ENCODE measurements at places on chromosomes 1 and 21.

- no peak for DNase-seq
Observed at GRCh38 chr1:50452700-50453099, 29.5 kb upstream of the DMRTA2 start.

DNA sequence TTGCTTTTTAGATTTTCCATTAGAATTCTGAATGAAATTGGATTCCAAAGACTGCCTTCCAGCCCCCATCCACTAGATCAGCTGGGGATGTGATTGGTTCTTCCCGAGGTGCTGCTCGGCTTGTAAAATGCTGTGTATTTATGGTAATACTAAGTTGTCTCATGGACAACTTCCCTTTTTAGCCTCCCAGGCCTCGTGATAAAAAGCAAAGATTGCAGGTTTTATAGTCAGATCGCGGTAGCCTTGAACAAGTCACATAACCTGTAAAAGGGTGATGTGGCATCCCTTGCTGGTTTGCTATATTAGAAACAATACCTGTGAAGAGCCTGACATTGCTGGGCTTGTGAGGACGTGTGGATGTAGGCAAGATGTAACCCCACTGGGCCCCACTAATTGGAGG is 10.4 kb downstream of the MUL1 start:
- DNase-seq, result no peak

GRCh38 chr1:201212056-201212455 is 21.4 kb downstream of the IGFN1 start:
- no peak for DNase-seq

- no peak for DNase-seq
Observed at GRCh38 chr1:54218883-54219687, 19.1 kb downstream of the MRPL37 start.

DNA sequence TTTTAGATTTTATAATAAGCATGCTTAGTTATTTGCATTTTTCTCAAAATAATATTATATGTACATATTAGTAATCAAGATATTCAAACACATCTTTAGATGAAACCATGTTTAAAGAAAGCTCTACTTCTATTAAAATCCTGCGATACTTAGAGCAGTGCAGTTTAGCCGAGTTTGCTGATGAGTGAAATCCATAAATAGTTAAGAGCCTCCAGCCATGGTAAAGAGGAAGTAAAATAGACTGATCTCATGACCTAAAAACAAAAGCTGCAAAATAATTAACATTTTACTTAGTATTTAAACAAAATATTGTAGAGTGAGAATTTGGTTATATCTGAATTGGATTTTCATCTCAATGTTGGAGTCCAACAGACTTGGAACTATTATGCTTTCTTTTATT is 147.4 kb upstream of the NRIP1 start:
- DNase-seq, result no peak

DNA sequence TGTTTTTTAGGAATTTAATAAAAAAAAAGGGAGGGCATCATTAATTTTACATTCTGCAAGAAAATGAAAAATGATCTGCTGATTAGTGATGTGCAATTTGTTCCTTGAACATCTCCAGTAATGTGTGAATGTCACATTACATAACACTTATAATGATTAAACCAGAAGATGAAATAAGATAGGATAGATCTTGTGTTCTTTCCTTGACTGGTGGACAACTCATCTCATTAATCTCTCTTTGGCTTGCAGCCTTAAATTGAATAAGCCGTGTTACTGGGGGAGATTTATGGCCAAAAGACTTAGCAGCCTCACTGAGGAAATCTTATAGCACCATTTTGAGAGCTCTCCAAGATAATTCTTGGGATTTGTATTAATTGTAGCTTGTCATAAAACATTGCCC is 217.2 kb downstream of the ST6GALNAC3 start:
- no peak for DNase-seq

GRCh38 chr1:204230211-204230610 is 16.4 kb upstream of the GOLT1A start:
- no peak for DNase-seq

GRCh38 chr1:108560189-108560873 is 431 bp downstream of the EEIG2 start:
- DNase-seq, result peak; percentile 58

GRCh38 chr1:186212568-186213224 is 162.4 kb downstream of the TPR start:
- peak; percentile 63 for DNase-seq

DNA sequence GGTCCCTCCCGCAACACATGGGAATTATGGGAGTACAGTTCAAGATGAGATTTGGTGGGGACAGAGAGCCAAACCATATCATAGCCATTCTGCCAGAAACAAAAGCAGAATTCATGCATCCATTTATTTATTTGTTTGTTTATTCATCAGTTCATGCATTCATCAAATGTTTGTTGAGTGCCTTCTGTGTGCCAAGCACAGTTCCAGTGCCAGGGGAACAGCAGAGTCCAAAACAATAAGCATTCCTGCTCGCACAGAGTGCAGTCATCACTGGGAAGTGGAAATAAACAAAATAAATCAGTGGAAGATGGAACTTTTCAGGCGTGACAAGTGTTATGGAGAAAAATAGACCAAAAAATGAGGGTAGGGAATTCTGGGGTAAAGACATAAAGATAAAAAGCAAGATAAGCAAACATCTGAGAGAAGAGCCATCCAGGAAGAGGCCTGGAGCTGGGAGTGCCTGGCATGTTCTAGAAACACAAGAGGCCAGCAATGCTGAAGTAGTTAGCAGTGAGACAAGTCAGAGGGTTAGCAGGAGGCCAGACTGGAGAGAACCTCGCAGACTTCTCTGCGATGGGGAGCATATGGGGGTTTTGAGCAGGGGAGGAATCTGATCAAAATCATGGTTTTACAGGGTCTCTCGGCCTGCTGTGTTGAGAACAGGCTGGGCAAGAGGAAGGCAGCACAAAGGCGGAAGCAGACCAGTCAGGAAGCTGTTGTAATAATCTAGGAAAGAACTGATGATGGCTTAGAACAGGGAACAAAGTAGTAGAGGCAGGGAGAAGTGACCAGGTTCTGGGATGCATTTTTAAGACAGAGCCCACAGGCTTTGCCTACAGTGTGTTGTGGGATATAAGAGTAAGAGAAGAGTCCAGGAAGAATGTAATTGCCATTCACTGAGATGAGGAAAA is 113.2 kb downstream of the GLUL start:
- DNase-seq, result no peak

- no peak for DNase-seq
Observed at GRCh38 chr1:15951341-15952153, 24.4 kb downstream of the ZBTB17 start.

DNA sequence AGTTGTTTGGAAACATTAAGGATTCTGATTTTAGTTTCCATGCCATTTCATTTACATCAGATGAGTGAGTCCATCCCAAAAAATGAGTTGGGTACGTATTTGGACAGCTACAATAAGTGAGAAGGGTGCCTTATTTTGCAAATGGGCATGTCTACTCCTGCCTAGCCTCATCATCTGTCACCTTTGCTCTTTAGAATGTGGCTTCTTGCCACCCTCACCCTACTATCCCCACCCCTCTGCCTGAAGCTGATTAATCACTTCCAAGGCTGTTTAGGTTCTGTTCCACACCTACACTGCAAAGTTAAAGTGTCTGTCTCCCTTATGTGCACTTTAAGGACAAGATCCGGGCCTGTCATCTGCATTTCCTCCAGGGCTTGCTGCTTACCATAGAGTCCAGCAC is 61.2 kb downstream of the ST6GALNAC5 start:
- DNase-seq, result no peak

All from ELF-1 (cell line).